ENCODE measurements at places on chromosomes 7 and 10.

DNA sequence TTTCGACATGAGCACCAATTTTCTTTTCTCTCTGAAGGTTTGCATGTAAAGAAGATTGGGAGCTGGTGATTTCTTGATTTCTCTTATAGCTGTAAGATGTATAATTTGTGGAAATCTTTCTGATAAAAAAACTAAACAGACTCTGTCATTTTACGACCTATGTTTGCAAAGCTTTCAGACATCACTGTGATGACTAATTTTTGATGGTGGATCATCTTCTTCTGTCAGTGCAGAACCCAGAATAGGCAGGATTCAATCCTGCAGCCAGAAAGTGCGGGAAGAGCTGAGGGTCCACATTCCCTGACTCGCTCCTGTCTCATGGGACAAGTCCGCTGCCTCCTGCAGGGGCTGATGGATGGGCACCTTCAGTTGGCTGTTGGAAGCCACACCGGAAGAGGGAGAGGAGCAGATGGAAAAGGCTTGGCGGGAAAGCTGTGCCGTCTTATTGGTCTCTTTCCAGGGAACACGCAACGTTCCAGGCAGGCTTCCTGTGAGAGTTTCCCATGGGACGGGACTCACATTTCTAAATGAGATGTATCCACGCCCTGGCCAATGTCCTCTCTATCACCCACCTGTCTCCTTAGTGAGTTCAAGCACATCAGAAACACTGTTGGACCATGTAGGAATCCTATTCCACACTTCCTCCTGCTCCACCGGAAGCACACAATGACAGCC is 186.9 kb downstream of the PRPF18 start:
- no peak for DNase-seq

DNA sequence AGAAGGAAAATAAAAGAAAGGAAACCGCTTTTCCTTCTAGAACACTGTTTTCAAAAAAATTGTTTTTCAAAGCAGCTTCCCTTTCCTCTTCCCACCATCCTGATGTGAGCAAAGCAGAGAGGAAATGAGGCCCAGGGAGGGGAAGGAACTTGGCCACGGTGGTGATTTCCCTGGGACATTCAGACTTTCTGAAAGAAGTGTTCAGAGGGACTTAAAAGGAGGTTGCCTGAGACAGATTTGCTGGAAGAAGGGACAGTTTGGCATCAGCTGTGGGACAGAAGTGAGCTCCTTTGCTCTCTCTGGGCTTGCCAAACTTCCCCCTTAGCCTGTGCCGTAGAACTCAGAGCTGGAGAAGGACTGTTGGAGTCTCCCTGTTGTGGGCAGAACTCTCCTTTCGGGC is 30.3 kb downstream of the ADCYAP1R1 start:
- DNase-seq, result no peak

- DNase-seq, result no peak
Observed at GRCh38 chr10:127442220-127442525, 106.9 kb upstream of the NPS start.

GRCh38 chr10:97574374-97575126 is 2.0 kb downstream of the ANKRD2 start:
- DNase-seq, result no peak

DNA sequence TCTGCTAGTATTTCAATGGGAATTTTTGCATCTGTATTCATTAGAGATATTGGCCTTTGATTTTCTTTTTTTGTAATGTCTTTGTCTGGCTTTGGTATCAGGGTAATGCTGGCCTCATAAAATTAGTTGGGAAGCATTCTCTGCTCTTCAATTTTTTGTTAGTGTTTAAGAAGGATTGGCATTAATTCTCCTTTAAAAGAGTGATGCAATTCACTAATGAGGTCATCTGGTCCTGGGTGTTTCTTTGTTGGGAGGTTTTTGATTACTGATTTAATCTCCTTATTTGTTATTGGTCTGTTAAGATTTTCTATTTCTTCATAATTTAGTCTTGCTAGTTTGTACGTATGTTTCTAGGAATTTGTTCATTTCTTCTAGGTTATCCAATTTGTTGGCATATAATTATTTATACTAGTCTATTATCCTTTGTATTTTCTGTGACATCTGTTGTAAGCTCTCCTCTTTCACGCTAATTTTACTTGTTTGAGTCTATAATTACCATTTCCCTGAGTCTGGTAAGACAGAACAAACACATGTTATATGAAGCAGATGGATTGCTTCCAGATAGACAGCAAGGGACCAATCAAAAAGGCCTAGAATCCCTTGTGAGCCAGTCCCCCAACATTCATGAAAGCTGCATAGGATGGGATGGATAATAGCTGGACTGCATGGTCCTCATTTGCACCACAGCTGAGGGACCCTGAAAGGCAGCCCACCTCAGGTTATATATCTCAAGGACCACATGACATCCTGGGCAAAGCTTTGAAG is 54.4 kb downstream of the MTPAP start:
- no peak for DNase-seq

- DNase-seq, result no peak
Observed at GRCh38 chr7:151453326-151453791, 13.4 kb upstream of the CRYGN start.

GRCh38 chr7:27547401-27547800 is 115.3 kb downstream of the HIBADH start:
- DNase-seq, result no peak

- no peak for DNase-seq
Observed at GRCh38 chr7:9776900-9777299, 1196.8 kb upstream of the PHF14 start.

DNA sequence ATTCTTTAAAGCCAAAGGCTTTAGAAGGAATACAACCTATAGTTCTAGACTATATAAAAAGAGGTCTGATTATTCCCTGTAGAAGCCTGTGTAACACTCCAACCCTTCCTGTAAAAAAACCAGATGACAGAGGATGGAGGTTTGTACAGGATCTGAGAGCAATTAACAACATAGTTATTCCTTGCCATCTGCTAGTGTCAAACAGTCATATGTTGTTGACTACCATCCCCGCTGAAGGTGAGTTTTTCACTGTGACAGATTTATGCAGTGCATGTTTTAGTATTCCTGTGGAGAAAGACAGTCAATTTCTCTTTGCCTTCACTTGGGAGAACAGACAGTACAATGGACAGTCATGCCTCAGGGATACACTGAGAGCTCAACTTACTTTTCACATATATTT is 19.0 kb upstream of the SLC26A4 start:
- DNase-seq, result no peak

- DNase-seq, result no peak
Observed at GRCh38 chr10:131726076-131726880, 174.5 kb upstream of the PPP2R2D start.

DNA sequence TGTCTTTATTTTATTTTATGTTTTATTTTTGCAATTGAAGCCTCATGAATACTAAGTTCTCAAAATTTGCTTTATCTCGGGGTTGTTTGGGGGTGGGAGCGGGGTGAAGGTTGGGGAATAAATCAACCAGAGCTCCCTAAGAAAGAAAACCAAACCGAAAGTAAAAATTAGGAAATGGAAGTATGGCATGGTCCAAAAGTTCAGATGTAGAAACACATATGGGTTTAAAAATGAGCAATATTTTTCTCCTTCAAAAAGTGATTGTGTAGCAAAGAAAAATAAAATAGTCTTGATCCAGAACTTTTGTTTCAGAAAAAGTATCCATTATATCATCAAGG is 177.4 kb upstream of the PLXDC2 start:
- no peak for DNase-seq

DNA sequence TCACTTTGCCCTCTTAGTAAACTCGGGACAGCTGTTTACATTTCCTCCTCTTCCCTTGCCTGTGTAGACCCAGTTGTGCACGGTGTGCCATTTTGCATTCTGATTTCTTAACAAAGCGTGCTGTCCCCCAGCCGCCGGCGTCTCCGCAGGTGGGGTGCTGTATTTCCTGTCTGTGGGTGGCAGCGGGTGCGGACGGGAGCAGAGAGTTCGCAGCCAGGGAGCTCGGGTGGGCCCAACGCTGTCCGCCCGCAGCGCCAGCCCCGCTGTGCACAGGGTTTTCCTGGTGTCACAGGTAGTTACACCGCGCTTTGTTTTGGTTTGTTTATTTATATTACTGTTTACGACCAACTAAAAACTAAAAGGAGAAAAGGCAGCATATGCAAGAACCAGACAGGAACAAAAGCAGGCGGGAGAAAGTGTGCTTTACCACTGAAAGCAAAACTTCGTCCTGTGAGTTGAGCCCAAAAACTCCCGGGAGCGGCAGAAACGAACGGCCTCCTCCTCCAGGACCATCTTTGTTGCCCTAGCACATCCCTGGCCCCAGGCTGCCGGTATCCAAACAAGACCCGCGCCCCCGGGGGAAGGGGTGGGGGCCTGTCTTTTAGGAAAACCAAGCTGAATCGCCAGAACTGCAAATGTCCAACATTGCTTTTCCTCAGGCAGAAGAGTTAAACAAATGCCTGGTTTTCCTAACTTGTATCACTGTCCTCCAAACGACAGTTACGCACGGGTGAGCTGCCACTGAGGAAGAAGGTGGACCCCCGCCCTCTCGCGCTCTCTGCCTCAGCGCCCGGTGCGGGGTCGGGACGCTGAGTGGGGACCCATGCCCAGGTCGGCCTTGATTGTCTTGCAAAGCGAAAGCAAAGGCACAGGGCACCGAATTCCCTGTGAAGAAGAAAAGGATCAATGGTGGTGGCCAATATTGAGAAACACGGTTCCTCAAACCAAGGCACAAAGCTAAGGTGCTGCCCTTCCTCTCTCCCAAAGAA is 45.9 kb upstream of the DRGX start:
- DNase-seq, result no peak

- no peak for DNase-seq
Observed at GRCh38 chr10:43437141-43437870, 395 bp downstream of the ZNF487 start.

DNA sequence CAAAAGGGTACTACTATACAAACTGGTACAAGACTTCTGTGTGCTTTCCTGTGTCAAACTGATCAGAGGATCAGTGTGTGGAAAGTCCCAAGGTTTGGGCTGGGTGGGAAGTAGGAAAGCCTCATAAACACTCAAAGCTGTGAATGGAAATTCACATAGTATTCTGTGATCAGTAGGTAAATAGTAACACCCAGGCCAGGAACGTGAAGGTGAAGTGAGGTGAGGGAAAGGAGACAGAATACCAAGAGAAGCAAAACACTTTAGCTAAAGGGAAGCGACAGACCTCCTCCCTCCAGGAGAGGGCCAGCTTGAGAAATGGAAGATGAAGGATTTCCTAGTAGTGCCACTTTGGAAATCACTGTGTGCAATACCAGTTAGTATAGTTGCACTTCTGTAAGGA is 451.9 kb downstream of the KCNMA1 start:
- DNase-seq, result no peak

DNA sequence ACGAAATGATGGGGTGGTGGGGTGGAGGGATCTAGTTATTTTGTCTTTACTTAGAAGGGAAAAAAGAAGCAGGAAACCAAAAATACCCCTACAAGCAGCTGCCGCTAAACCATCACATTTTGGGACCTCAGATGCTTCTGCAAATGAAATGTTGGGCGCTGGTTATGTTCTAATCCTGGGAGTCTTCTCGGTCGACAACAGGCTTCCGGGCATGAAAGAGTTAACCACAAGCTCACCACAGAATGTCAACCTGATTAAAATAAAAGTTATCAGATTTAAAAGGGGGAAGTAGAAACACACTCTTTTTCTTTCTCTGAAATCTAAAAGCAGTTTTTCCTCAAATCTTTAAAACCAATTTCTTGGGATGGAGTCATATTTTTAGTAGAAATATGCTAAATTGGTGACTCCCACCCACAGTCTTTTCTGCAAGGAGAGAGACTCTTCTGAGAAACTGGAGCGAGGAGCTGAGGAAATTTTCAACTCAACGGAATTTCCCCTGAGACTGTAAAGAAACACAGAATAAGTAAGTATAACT is 16.8 kb downstream of the IL2RA start:
- DNase-seq, result no peak

GRCh38 chr10:100333661-100334440 is 3.8 kb upstream of the PKD2L1 start:
- DNase-seq, result no peak

- DNase-seq, result no peak
Observed at GRCh38 chr10:85927952-85928665, 438.5 kb downstream of the GRID1 start.

DNA sequence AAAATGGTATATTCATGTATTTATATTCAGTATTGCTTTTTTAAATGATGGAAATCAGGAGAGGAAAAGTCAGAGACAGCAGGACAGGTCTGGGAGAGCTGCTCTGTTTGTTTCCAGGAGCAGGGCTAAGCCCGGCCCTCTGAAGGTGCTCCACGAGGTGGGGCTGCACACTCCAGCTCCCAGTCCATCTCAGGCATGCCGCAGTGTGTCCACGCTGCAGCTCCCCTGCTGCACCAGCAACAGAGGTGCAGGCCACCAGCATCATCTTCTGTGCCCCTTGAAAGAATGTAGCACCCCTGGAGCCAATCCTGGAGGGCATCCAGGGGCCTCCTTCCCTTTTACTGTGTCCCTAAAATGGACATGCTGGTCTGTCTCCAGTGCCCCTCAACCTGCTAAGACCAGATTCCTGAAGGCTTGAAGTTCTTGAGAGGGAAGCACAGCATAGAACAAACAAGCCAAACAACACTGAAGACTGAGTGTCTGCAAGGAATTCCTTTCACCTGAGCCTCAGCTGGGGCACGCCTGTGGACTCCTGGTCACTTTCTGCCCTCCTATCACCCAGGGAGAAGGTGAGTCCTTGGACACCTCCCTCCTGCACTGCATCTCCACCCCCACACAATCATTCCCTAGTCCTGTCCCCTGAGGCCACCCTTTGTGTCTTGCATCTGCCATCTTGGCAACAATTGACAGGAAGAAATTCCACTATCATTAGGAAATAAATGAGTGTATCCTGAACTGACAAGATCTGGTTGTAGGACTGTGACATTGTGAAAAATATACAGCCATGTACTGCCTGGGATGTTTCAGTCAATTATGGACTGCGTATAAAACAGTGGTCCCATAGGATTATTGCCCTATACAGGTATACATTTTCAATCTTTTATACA is 100.5 kb downstream of the CXCL12 start:
- no peak for DNase-seq

GRCh38 chr7:21251151-21251800 is 176.6 kb upstream of the SP4 start:
- no peak for DNase-seq

DNA sequence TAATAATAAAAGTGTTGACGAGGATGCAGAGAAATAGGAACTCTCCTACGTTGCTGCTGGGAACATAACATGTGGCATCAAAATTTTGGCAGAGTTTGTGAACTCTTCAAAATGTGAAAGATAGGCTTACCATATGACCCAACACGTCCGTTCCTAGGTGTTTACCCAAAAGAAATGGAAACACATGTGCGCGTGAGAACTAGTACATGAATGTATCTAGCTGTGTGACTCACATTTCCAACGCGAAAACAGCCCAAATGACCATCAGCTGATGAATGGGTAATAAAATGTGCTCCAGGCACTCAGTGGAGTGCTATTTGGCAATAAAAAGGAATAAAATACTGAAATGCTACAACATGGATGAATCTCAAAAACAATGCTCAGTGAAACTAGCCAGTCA is 10.4 kb upstream of the ELFN1 start:
- DNase-seq, result peak; percentile 72

- no peak for DNase-seq
Observed at GRCh38 chr10:31930023-31930751, 1.6 kb upstream of the ARHGAP12 start.

GRCh38 chr10:130927157-130927556 is 384.4 kb downstream of the TCERG1L start:
- no peak for DNase-seq
